ENCODE measurements at places on chromosomes 13 and 19. TPM values are rescaled to one million over a fixed set of nuclear protein-coding genes. Genes with fewer than 3 reads are reported as not detected.

ZNF837 gene
- 15.7 TPM for total RNA-seq

KLK10 gene
- total RNA-seq: not detected

STK24 gene
- 99.8 TPM for total RNA-seq

ZNF805 gene
- 16.9 TPM for total RNA-seq

SH2D3A gene
- 14.1 TPM for total RNA-seq

CGB3 gene
- not detected for total RNA-seq

KLK13 gene
- not detected for total RNA-seq

ZNF850 gene
- 4.7 TPM for total RNA-seq

GJB2 gene
- 0.46 TPM for total RNA-seq

OR4F17 gene
- total RNA-seq: not detected

PSG1 gene
- total RNA-seq: not detected

ERICH6B gene
- total RNA-seq: not detected
